HTR-8/SVneo (cell line): ENCODE measurements at places on chromosomes 12 and 14.
A peak's percentile ranks its signal among the peaks of the same experiment; 100 is the strongest.

- peak; percentile 83 for DNase-seq
Observed at GRCh38 chr14:64817631-64818030, 62.1 kb downstream of the SPTB start.

DNA sequence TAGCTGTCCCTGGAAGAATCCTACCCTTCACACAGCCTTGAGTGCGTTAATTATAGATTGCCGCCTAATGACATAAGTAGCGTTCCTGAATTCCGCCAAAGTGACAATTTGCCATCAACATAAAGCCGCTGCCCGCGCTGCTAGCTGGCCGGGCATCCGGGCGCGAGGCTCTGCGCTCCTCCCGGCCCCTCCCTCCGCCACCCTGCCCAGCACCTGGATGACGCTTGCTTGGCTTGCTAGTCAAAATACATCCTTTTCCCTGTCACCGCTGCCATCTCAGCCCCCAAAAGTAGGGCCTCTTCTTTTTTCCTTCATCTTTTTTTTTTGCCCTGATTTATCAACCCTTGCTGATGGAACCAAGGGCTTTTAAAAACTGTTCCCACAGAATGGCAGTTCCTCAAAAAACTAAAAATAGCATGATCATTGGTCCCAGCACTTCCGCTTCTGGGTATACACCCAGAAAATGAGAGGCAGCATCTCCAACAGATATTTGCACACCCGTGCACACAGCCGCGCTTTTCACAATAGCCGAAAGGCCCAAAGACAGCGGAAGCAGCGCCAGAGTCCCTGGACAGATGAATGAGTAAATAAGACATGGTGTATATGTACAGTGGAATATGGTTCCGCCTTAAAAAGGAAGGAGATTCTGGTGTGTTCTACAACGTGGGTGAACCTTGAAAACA lies 235.2 kb downstream of the BCL11B start:
- DNase-seq, result no peak

DNA sequence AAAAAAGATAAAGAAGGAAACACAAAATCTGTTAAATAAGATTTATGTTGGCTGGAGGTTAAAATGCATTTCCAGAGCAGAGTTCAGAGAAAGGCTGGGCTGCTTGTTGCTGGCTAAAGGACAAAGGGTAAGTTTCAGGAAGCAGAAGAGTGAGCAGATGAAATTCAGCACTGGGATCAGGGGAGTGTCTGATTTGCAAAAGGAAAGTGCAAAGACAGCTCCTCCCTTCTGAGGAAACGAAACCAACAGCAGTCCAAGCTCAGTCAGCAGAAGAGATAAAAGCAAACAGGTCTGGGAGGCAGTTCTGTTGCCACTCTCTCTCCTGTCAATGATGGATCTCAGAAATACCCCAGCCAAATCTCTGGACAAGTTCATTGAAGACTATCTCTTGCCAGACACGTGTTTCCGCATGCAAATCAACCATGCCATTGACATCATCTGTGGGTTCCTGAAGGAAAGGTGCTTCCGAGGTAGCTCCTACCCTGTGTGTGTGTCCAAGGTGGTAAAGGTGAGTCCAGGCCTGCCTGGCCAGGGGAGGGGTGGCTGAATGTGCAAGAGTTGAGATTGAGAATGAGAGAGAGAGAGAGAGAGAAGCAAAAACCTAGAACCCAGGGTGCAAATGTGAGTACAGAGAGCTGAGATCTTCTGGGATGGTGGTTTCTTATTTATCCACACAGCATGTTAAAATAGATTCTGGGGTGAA lies at the start of gene OAS1:
Gene OAS1 (plus strand): TSS at position 251 of the 703 bp plus-strand sequence. CDS start 78 bp downstream, at position 329.
- peak; percentile 48 for DNase-seq

- DNase-seq, result no peak
Observed at GRCh38 chr12:57898308-57898970, 42.9 kb upstream of the ATP23 start.

DNA sequence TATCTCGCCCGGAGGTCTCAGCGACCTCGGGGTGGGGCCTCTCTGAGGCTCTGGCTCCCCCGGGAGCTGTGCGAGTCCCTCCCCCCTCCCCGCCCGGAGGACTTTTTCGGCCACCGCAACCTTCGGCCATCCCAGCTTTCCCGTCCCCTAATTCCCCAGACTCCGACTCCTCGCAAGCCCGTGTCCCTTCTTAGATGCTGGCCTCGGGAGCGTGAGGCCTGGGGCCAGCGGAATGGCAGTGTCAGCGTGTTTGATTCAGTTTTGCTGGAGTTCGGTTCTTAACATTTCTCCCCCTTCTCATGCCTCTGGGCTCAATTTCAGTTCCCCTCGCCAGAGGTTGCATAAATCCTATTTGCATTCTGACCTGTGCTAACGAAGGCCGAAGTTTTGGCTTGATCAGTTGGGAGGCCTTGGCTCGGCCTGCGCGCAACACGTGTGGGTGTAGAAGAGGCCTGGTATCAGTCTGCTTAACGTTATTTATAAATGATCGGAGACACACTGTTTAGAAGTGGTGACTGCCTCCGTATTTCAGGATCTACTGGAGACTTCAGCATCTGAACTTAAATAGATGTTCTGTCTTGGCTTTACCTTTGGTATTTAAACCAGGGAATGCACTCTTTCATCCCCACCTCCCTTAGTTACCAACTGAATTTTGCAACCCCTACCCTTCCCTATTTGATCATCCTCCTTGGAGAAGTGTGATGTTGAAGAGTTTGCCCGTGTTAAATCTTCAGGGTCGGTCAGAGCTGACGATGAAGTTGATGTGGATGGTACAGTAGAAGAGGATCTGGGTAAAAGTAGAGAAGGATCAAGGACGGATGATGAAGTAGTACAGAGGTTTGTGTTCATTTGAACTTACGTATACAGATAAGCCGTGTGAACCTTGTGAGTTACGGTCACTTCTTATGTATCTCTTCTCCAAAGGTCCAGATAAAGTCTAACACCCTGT lies 851 bp downstream of the HSP90B1 start:
- DNase-seq, result no peak

- no peak for DNase-seq
Observed at GRCh38 chr14:67851785-67852410, 32.3 kb downstream of the RAD51B start.

DNA sequence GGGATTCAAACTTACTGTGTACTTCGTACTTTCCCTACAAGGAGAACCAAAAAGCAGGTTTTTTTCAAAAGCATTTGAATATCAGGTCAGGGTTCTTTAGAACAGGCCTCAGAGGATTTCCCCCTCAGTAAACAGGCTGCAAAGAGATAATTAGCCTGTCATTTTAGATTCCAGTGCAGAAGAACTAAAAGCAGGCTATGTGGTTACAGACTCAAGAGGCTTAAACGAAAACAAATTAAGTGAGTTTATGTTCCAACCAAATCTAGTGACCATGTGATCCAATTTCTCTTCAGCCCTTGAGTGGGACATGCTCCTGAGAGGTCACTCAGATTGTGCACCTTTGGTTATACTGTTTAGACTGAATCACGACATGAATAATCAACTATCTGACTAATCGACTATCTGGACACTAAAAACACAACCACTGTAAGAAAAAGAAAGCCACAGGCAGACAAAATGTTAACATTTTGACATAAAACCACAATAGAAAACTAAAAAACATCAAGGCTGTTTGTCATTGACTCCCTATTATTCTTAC lies 4.5 kb downstream of the TMED8 start:
- DNase-seq, result no peak

- DNase-seq, result no peak
Observed at GRCh38 chr14:78683206-78683605, 513.0 kb downstream of the NRXN3 start.

- no peak for DNase-seq
Observed at GRCh38 chr12:115004470-115005146, 320.6 kb upstream of the TBX3 start.

- no peak for DNase-seq
Observed at GRCh38 chr14:60097974-60098373, 6.3 kb downstream of the PCNX4 start.

DNA sequence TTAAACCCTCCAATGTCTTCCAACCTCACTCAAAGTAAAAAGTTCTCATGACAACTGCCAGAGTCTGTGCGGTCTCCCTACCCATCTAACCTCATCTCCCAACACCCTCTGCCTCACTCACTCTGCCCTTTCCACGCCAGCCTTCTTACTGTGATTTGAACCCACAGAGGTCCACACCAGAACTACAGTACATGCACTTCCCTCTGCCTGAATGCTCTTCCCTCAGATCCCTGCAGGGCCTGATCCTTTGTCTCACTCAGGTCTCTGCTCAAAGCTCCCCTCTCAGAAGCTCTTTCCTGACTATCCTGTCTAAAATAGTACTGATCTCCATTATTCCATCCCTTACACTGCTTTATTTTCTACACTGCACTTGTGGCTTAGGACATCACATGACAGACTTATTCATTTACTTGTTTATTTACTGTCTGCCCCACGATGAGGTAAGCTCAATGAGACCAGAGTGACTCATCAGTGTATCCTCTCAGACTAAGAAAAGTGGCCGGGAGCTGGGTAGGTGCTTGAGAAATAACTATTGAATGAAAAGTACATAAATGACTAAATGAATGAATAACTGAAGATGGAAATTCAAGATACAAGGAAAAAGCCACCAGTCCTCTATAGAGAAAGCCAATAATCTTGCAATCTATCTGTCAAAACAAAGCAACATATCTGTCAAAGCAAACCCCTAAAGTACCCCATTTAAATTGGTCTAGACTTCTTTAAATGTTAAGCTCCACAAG lies 17.1 kb downstream of the POMT2 start:
- DNase-seq, result peak; percentile 96

GRCh38 chr12:84641940-84642545 lies 270.6 kb downstream of the SLC6A15 start:
- no peak for DNase-seq

DNA sequence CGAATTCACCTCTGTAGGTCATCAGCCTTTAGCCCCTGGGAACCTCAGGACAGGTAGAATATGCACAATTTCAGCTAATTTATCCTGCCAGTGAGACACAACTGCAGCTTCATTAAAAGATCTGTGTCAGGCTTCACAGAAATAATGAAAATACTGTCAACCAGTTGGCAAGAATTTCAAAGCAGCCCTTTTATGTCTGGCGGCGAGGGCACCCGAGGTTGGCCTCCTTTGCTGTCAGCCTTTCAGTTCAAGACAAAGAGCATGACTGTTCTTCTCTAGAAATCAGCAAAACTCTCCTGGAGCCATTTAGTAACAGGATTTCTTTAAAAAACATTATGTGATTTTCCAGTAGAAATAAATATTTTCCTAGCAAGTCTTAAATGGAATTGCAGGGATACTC lies 75.9 kb downstream of the BBS10 start:
- no peak for DNase-seq

- DNase-seq, result no peak
Observed at GRCh38 chr12:57216921-57217879, 606 bp downstream of the NXPH4 start.

GRCh38 chr12:104763168-104763805 lies 194.8 kb downstream of the SLC41A2 start:
- no peak for DNase-seq

DNA sequence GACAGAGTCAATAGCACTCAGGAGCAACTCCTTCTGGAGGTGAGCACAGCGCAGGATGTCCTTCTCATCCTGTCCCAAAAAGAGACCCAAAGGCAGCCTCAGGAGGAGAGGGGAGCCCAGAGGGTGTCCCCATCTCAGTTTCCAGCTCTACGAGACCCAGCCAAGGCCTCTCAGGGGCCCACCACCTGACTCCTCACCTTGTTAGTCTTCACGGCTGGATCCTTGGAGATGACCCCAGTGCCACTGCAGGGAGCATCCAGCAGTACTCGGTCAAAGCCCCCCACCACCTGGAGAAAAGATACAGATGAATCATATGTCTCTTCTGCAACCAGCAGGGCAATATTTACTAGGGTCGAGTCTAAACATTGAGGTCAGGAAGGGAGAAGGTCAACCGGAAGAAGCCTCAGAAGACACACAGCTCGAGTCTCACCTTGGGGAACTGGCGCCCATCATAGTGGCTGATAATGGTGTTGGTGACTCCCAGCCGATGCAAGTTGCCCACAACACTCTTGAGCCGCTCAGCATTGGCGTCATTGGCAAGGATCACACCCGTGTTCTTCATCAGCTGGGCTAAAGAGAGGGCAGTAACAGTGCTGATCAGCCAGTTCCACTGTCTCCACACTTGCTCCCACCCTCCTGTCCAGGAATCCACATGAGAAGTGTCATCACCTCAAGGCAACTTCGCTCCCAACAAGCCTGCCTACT lies 4.8 kb upstream of the IFFO1 start:
- DNase-seq, result no peak

DNA sequence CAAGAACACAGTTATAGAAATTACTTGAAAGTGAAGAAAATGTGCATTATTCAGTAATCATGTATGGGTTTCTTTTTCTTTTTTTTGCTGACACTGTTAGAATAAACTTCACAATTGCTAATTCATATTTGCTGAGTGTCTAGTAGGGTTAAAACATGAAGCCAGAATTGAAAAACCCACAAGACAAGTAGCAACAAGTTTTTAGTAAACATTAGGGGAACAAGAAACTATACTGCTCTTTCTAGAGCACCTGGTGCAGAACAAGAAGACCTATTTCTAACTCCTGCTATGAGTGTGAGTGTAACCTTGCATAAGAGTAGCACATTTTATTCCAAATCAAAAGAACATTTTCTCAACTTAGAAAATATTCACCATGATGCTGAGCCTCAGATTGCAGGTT lies 83.2 kb downstream of the ITPR2 start:
- no peak for DNase-seq

GRCh38 chr14:95095996-95096395 lies 61.3 kb downstream of the DICER1 start:
- DNase-seq, result no peak

GRCh38 chr12:101714877-101715444 lies 17.5 kb downstream of the CHPT1 start:
- no peak for DNase-seq

DNA sequence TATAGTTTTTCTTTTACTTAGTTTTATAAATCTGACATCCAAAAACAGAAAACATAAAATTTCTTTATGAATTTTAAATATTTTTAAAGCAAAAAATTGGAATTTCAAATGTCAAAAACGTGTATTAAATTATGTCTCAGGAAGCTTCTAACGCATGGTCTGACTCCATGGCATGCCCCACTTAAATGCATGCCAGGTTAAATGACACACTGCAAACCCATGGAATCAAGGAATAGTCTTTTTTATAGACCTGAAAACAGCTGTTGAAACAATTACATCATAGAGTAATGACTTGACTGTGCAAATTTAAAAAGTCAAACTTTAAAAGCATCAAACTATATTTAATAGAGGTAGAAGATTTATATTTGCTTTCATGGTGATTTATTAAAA lies 96.1 kb upstream of the DACT1 start:
- DNase-seq, result no peak

DNA sequence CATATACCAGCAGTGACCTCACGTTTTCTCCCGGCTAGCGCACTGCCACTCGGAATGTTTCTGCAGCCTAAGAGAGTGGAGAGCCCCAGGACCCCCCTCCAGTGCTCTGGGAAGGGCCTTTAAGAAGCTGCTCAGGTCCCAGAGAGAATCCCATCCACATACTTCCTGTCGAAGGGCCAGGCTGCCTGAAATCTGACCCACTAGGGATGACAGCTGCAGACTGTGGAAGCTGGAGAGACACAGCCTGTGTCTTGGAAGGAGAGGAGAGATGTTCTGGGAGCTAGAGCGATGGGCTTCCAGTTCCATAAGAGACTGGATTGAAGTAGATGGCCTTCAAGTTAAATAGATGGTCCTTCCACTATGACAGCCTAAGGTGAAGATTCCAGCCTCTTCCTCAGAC lies 54.4 kb downstream of the IQSEC3 start:
- DNase-seq, result no peak
